Midbrain (tissue), 1 donor: ENCODE measurements at places on chromosomes 11 and 22.

DNA sequence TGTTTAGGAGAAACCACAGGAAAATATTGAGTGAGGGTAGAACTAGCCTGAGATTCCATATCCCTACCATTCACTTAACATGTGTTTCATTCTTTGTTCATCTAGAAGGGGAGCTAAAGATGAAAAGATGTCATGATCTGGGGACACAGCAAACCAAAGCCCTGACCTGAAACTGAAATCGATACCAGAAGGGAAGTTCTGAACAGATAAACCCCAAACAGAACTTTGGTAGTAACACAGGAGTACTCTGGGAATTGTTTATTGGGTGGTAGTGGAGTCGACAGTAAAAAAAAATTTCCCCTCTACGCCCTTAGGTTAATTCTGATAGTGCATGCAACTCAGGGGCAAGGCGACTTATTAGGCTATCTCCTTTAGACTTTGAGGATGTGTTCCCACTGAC is 27.2 kb downstream of the OR2AT4 start:
- DNase-seq, result no peak

GRCh38 chr11:131463162-131463561 is 92.7 kb downstream of the NTM start:
- no peak for DNase-seq

DNA sequence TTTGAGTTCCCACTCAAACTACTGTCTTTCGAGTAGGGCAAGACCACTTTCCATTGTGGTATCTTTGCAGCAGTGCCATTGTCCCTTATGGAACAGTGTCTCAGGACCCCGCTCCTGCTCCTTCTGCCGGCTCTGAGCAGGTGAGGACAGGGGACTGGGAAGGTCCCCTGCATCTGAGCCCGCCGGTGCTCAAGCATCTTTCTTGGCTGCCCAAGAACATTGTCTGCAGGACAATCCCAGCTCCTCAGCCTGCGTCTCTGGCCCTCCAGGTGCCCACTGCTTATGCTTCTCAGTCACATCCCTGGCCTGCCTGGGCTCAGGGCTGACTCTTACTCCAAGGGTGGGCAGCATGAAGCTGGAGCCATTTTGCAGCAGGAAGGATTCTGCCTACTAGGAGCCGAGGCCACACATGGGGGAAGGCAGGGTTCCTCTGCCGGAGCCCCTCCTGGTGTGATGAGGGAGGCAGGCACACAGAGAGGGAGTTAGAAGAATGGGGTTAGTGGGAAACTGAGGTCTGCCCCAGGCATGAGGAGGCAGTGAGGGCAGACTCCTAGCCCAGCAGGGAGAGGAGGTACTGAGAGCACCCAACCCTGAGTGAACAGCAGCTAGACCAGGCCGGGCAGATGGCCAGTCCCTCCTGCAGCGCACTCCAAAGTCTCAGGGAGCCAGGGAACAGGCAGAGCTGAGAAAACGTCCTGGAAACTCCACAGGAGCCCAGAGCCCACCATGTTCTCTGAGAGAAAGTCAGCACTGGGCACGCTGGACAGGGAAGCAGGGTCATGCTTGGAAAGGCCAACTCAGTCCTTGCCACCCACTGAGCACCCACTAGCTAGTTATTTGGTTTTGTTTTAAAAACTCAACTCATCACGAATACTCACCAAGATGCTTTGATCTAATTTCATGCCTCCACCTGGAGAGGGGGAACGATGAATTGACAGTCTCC is 7.5 kb upstream of the PPARA start:
- DNase-seq, result no peak

DNA sequence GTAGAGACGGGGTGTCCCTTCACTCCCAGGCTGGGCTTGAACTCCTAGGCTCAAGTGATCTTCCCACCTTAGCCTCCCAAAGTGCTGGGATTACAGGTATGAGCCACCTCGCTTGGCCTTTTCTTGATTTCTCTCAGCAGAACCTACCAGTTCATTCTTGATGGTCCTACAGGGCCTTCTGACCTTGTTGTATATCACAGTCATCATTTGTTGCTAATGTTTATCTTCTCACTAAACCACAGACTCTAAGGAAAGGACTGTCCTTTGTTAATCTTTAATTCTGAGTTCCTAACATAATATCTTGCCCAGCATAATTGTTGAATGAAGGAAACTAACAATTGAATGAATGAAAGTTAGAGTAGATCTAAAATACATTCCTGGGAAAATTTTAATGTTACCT is 22.0 kb upstream of the ZC3H12C start:
- no peak for DNase-seq

DNA sequence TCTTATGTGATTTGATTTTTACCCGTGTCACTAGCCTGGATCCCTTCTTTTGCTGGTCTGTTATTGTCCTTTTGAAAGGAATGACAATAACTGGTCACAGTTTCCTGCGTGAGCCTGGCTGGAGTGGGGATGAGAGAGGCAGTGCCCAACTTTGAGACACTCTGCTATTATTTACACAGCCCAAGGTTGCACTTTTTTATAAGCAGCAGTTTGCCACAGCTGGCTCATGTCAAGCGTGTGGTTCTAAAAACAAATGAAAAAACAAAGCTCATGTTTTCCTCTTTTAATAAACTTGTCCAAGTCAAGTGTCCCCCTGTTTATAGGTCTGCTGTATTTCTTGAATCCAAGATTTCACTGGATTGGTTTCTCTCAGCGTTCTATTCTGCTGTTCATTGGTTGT is 201.3 kb downstream of the GRIK4 start:
- DNase-seq, result no peak

DNA sequence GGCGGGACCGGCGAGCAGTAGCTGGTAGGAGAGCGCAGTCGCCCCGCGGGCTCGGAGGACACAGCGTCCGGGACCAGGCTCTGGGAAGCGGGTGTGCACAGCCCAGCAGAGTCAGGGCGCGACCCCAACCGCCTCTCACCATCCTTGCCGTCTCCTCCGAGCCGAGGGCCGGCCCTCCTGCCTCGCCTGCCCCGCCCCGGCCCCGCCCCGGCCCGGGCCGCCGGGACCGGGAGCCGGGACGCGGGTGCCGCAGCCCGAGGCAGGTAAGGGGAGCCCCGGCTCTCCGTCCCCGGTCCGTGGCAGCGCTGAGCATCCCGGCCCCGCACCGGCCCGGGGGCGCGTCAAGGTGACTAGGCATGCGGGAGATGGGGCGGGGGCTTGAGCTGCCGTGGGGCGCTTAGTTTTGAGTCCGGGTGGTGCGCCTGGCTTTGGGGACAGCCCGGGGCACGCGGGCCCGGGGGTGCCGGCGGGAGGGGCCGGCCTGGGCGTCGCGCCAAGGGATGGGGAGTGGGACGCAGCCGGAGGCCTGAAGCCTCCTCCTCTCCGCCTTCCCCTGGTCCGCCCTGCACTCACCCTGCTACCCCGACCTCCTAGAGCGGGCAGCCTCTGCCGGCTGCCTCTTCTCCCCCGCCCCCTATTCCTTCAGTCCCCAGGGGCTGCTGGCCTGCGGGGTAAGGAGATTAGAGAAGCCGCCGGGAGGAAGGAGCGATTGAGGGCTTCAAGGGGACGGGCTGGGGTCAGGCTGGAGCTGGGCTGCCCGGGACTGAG is at the start of gene ABCG4:
Gene ABCG4 (plus strand): TSS at position 35 of the 768 bp plus-strand sequence. CDS start 914 bp downstream, outside the sequence.
- DNase-seq, result no peak

DNA sequence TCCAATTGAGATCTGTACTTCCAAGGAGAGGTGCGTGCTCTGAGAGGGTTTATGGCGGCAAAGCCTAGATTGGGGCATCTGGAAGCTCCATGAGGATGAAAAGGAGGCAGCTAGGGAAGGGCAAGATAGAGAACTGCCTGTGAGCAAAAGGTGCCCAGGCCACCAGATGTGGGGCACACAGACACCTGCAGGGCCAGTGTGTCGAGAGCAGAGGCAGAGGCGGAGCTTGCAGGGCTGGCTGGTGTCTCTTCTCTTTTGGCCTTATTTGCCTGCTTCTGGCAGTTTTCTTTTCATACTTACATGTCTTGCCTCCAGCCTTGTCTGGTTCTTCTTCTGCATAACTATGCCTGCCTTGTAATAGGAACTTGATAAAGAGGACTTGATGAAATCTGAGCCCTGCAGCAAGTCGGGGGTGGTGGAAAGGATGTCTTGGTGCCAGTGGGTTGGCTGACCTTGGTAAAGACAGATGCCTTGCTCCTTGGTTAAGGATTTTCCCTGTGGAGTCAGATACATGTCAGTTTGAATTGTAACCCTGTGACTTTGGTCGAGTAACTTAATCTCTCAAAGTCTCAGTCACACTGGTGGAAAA is 680.3 kb downstream of the NTM start:
- DNase-seq, result no peak

- DNase-seq, result peak; percentile 88
These were observed 19.8 kb downstream of the PTDSS2 start for GRCh38 chr11:469684-470560.

DNA sequence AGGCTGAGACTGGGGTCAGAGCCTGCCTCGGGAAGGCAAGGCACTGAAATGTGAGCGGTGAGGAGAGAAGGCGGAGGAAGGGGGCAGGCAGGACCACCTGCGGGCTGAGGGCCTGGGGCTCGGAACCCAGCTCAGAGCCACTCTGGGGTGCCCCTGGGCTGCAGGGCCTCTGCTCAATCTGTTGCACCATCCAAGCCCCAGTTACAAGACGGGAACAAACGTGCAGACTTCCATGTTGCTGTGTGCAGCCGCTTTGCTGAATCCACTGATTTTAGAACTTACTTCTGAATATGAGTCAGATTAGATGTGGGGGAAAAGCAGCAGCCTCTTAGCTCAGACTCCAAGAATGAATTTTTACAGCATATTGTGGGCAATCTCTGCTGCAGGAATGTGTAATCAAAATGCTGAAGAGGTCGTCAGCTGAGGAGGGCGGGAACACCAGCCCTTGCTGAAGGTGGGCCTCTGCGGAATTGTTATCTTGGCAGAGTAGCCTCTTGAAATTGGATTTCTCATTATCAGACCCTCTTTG is 21.6 kb downstream of the PARVG start:
- no peak for DNase-seq

GRCh38 chr11:31997955-31998354 is 92.9 kb upstream of the RCN1 start:
- DNase-seq, result no peak

DNA sequence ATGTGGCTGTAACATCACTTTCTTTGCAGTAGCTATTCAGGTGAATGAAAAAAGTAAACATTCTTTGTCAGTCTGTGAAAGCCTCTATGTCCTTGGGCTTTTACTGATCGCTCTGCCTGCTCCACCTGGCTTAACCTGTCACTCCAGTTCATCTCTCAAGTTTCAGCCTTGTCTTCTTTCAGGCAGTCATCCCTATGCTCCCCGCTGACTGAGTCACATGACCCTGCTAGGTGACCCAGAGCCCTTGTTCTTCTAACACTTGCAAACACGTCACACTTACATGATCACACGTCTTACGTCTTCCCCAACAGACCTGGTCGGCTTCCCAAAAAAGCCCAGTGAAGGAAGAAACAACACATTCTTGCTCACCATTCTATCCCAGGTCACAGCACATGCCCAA is 499.3 kb upstream of the TENM4 start:
- DNase-seq, result no peak

DNA sequence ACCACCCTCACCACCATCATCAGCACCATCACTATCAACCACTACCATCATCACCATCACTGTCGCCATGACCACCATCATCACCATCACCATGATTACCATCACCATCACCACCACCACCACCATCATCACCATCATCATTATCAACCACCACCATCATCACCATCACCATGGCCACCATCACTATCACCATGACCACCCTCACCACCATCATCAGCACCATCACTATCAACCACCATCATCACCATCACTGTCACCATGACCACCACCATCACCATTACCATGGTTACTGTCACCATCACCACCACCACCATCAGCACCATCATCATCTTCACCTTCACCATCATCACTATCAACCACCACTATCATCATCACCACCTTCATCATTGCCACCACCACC is 183.4 kb downstream of the SHANK2 start:
- no peak for DNase-seq

- peak; percentile 4 for DNase-seq
These were observed 12.5 kb downstream of the CCDC34 start for GRCh38 chr11:27350511-27350910.

DNA sequence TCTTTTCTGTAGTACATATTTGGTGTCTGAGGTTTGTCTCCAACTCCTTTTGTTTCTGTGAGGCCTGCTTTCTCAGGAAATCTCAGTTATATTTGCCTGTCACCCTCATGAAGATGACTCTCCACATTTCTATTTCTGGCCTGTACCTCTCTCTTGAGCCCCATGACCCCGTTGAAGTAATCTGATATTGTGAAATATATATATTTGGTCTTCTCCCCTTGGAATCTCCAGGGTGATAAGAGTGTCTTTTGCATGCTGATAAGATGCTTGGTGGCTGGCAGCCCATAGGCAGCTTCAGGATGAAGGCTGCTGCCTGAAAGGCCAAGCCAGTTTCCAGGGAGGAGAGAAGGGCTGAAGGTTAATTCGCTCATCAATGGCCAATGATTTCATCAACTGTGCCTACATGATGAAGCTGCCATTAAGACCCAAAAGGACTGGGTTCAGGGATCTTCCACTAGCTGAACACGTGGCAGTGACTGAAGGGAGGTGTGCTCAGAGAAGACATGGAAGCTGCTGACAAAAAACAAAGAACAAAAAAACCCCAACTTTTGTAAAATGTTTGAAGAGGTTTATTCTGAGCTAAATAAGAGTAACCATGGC is 67.4 kb downstream of the MICAL2 start:
- no peak for DNase-seq

DNA sequence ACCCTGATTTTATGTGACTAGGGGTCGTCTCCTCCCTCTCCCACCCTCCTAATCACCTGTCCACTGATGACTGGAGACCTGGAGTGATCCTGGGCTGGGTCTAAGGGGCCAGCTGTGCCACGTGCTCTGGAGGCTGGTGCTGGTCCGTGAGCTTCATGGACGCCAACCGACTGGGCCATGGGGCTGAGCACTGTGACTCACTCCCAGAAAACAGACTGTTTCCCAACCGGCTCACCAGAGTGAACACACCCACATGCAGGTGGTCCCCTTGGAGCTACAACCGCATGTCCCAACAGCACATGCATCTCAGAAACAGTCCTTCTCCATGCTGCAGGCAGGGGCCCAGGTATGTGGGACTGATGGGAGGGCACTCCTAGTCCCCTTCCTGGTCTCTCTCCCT is 14.0 kb upstream of the LMO1 start:
- DNase-seq, result no peak

- DNase-seq, result no peak
These were observed 307.2 kb upstream of the MPPED2 start for GRCh38 chr11:30893318-30893717.

DNA sequence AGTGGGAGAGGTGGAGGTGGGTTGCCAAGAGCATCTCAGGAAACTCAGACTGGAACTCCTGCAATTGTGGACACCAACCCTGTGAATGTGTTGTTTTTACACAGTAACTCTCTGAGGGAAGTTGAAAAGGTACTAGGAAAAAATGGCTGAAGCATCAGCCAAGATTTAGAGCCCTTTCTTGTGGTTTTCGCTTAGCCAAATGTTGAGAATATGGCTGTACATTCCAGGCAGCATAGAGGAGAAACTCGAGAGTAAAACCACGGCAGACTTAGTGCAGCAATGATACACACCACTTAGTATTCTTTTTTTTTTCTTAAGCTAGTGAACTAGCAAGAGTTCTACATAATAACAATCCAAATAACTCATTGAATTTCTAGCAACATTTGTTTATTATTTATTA is 309.7 kb upstream of the MTNR1B start:
- DNase-seq, result no peak

- DNase-seq, result no peak
These were observed 308.7 kb downstream of the DCDC1 start for GRCh38 chr11:31060880-31061279.
